ENCODE measurements at places on chromosomes 3 and 15.

GRCh38 chr3:14552041-14552648, 12.0 kb upstream of the GRIP2 start:
- DNase-seq, result no peak

DNA sequence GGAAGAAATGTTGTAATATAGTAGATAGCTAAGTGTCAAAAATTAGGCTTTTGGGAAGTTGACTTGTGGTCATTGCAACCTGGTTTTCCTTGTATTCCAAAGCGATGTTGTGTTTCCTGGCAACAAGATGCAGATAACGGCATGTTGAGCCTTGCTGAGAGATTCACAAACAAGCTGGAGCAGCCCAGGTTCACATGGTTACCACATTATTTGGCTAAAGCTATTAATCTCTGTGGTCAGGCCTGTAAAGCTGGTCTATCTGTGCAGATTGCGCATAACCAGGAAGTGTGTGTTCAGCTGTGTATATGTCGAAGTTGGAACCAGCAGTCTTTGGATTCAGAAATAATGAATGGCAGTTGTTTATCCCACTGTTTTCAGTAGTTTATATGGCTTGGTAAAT, 6.6 kb downstream of the TIPARP start:
- DNase-seq, result no peak

- no peak for DNase-seq
Observed at GRCh38 chr15:33964665-33965040, 3.6 kb upstream of the CHRM5 start.

GRCh38 chr15:65695081-65695480, 73.3 kb downstream of the SLC24A1 start:
- no peak for DNase-seq

GRCh38 chr3:53753518-53754183, 92.6 kb downstream of the CHDH start:
- no peak for DNase-seq

- DNase-seq, result no peak
Observed at GRCh38 chr3:125013095-125013494, 42.7 kb downstream of the HEG1 start.

DNA sequence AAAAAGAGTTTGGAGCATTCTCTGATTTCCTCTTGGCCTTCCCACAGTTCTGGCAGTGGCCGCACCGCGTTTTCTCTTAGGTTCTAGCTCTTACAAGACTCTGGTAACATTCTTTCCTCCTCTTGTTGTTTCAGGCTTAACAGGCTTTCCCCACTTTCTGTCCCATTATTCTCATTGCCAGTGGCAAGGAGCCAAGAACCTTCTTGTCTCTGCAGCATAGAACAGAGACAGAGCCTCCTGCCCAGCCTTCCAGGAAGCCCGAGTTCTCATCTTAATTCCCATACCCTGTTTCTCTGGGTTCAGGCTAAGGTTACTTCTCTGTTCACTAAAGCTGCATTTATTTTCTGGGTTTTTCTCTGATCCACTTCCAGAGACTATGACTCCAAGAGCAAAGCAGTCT, 61.1 kb downstream of the DUT start:
- no peak for DNase-seq

DNA sequence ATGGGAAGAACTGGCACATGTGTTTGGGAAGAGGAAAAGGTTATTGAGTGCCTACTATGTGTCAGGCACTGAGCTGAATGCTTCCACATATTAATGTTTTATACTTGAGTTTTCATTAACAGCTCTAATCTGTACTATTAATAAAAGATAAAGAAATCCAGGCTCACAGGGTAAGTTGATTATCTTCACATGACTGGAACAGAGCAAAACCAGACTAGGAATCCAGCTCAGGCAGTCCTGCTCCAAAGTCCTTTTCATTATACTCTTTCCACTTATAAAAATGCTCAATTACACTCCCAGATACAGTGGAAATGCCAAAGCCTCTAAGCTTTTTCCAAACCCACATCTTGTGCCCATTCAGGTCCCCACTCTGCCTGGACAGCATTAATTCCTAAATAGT, 97.6 kb downstream of the TNIK start:
- no peak for DNase-seq

DNA sequence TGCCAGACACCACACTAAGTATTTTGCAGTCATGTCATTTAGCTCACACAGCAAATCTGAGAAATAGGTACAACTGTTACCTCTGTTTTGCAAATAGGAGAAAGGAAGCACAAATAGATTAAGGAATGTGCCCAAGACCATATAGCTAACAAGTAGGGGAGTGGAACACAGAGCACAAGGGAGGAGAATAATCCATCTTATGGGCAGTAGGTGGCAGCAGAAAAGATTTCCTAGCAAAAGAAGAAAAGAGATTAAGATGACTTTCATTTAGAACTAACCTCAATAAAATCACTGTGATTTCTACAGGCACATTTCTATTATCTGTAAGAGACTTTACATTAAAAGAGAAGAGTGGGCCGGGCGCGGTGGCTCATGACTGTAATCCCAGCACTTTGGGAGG, 49.1 kb downstream of the NR1I2 start:
- no peak for DNase-seq

GRCh38 chr3:68667346-68667745, 265.0 kb downstream of the TAFA4 start:
- DNase-seq, result no peak

DNA sequence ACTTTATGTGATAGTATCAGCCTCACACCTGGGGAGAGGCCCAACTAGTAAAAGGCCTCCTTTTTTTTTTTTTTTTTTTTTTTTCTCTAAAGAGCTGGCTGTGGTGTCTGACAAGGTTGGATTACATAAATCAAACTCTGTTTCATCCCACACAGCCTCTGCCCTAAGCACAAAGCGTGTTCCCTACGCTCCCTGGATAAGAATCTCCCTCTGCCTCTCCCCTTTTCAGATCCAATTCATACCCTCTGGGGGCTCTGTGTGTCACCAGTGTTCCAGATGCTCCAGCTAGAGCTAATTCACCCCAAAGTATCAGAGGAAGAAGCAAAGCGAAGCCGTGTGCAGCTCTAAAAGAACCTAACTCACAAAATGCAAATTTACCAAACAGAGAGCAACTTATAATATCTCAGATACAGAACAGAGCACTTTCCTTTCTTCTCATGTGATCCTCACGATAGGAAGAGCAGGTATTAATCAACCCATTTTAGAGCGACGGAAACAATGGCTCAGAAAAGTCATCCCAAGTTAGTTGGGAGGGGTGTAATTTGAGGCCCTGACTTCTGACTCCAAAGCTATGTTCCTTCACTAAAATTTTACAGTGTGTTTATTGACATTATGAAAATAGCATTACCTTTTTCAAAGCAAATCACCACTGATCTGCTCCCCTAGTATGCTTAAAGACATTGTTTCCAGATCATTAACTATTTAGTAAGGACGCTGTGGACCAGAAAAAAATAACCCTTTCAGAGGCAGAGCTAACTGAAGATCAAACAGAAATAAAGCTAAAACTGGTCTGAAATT, 12.4 kb downstream of the BMF start:
- no peak for DNase-seq

DNA sequence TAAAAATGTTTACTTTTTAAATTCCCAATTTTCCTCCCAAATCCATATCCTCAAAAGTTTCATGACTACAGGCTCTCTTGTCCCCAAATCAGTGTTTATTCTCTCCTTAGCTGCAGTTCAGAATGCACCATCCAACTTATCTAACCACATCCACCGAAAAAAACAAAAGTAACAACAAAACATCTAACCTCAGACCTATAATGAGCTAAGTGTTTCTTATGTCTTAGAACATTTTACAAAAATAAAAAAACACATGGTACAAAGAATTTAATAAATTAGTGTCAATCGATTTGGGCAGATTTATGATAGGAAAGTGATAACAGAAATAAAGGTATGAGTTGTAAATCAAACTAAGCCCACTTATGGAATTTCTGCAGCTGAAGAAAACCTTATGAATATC, 13.6 kb downstream of the SATB1 start:
- DNase-seq, result no peak

DNA sequence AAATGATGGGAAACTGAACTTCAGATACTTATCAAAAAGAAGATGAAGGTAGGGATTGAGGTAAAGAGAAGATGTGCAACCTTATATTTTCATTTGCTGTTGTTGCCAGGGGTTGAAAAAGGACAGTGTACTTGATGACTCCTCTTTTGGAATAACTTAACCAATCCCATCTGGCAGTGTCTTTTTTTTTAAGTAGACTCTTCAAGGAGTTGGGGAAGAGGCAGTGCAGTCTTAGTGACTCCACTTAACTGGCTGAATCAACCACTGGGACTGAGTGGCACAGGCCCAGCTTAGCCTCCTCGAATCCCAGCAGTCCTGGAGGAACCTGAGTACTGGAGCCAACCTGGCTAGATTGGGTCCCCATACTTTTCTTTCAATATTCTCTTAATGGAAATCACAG, 27.3 kb upstream of the FILIP1L start:
- no peak for DNase-seq
